Lower leg skin (tissue), 4 donors: ENCODE measurements at places on chromosomes 16 and 17. TPM values are rescaled to one million over a fixed set of nuclear protein-coding genes. Genes with fewer than 3 reads are reported as not detected.

Gene BRIP1
- 2.4 TPM for total RNA-seq

Gene GP2
- total RNA-seq = 3.7 TPM

DNA sequence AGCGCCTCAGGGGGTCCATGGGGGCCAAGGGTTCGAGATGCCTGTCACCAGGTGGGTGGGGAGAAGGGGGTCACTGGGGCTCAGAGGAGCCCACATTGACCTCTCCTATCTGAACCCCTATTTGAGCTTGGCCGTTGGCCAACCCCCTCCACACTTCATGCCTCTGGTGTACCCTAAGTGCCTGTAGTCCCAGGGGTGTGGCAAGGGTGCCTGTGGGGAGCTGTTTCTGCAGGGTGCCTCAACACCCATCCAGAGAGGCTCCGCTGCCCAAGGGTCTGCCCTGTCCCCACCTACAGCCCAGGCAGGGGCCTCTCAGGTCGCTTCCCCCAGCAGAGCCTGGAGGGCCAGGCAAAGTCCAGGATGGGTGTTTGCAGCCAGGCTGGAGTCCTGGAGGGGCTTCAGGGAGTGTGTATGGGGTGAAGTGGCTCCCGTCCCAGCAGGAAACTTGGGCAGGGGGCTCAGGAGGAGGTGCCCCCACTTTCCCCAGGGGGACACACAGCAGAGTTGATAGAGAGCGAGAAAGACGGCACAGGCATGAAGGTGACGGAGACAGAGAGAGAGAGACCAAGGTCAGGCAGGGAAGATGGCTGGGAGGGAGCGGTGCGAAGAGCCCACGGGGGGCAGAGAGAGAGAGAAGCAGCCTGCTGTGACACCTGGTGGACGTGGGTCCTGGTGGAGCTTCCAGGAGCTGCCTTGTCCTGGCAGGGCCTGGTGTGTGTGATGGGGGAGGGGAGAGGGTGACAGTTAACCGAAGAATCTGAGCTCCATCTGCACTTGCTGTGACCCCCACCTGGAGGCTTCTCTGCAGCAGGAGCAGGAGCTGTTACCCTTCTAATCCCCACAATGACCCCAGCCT is at the start of gene SEPTIN12:
Gene SEPTIN12 (minus strand): TSS at position 719 of the 856 bp plus-strand sequence. CDS start 700 bp downstream, at position 19.
- no peak for DNase-seq

DNA sequence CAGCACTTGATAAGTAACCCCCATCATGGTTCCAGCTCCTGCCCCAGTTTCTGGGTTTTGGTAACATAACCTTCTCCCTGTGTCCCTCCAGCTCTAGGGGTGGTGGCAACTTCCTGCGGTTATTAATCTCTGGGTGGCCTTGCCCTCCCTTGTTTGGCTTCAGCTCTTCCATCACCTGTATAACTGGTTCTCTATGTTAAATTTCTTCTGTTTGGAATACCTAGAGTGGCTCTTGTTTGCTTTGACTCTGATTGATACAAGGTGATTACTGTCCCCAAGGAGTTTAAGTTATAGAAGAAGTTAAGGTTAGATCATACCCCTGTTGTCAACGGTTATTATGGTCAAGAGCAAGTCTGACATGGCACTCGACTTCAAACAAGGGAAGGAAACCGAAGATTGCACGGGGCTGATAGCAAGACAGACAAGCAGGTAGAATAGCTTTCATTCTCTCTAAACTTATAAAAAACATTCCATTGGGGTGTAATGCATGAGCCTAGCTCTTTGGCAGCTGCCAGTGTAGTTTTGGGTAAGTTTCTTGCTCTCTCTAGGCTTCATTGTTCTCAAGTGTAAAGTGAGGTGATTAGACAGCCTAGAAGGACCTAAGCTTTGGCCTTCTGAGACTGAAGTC is 11.0 kb upstream of the CCR7 start:
- peak; percentile 46 for DNase-seq

DNA sequence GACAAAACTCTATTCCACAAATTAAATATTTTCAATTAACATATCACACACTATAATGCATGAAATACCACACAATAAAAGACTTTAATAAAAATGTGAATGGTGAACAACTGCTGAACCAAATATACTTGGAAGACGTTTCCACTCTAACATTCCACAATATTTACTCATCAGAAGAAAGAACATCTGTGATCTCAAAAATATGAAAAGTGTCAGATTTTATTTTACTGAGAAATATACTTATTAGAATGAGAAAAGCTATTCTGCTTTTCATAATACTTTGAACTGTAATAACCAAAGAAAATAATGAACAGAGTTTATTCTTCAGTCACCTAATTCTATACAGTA is 181.8 kb upstream of the AXIN2 start:
- no peak for DNase-seq
